Esophagus muscularis mucosa (tissue), 4 donors: ENCODE measurements at places on chromosomes 2 and 18.

DNA sequence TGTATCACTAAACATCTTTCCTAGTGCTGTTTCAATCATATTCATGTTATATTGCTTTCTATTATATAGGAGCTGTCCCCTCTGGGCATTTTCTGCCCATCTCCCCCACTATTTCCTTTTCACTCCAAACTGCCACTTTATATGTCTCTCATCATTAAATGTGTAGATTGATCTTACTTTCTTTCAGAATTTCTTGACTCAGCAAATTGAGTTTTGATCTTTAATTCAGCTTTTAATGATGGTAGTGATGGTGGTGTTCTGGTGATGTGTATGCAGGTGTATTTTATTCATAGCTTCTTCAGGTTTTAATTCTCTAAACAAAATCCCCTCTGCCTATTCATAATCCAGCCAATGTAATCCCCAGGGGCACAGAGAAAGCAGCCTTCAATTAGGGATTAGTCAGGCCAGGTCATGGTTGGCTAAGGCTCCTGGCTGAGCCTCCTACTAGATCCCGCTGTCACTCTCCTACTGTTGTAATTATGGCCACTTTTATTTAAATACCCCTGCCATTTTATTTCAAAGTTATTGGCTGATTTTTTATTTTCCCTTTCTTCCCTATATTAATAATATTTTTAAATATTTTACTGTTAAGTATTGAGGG is 325.4 kb downstream of the SPAG16 start:
- H3K27me3 ChIP-seq = no peaks in the 10 kb centered on the region
- no peaks in the 10 kb centered on the region for H3K4me1 ChIP-seq
- no peaks in the 10 kb centered on the region for H3K36me3 ChIP-seq
- H3K4me3 ChIP-seq = no peak overlapping the region
- no peak for DNase-seq

- H3K36me3 ChIP-seq = no peaks in the 10 kb centered on the region
- DNase-seq = no peak
- H3K27me3 ChIP-seq = no peaks in the 10 kb centered on the region
- H3K4me1 ChIP-seq = no peaks in the 10 kb centered on the region
Observed at GRCh38 chr2:138846216-138846821, 66.1 kb upstream of the NXPH2 start.

- H3K4me3 ChIP-seq = no peak overlapping the region
- DNase-seq = no peak
- no peaks in the 10 kb centered on the region for H3K27me3 ChIP-seq
Observed at GRCh38 chr2:109341355-109342255, 212.6 kb downstream of the SH3RF3 start.

DNA sequence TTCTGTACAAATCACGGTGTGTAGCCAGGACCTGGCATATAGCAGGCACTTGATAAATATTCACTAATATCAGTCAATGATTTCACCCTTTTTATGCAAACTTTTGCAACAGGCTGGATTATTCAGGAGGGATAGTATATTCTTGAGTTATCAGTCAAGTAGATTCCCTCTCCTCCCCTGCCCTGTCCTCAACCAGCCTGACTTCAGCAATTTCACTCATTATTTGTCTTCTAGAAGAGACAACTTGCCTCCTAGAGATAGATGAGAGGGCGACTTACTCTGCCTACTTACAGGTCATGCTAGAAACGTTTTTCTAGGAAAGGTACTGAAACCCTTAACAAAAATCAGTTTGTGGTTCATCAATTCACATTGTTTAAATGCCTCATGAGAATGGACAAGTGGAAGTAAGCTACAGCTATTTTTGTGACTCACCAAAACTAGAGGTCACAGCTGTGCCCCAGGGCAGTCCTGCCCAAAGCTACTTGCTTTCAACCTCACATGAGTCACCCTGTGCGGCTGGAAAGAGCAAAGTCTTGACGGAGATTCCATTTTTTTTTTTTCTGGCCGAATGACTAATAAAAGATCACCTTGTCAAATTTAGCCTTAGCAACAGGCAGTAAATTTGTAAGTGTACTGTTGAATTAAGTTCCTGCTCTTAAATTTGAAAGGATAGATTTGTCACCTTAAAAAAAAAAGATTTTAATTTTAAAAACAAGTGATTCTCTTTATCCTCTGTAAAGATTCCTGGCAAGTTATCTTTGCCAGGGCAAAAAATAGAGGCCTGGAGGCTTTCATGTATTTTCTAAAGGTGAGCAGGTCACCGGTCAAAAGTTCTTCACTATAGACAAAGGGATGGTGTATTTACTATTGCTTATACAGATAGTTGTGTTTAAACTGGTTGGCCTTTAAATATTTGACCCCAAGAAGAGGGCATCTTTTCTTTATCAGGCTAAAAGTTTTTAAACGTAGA is 109.0 kb upstream of the SLC35G4 start:
- peaks cover 3% of the 10 kb centered on the region for H3K4me1 ChIP-seq
- no peak for DNase-seq
- H3K27me3 ChIP-seq = no peaks in the 10 kb centered on the region
- H3K27ac ChIP-seq = no peak overlapping the region
- no peak overlapping the region for H3K4me3 ChIP-seq

DNA sequence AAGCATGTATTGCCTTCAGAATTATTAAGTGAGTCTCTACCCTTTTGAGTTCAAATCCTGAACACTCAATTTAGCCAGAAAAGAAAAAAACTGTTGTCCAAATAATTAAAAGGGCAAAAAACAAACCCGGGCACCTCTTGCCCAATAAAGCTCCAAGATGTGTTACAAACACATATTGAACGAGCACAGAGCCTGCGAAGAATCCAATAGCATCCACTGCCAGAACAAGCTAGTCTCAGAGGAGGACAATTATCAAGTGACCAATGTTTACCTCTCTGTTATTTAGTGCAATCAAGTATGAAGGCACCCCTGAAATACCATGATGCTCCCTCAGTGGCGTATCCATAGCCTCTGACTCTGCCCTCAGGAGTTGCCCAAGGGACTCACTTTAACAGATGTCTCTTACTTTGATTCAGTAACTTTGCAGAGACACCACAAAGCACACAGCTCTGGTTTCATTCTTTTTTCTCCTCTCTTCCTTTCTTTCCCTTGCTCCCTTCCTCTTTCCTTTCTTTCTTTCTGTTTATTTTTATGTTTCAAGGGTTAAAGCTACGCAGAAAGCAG is 93.5 kb upstream of the SPATS2L start:
- H3K27me3 ChIP-seq = no peaks in the 10 kb centered on the region
- H3K4me1 ChIP-seq = no peaks in the 10 kb centered on the region
- no peak overlapping the region for H3K27ac ChIP-seq
- H3K36me3 ChIP-seq = no peaks in the 10 kb centered on the region
- H3K4me3 ChIP-seq = no peak overlapping the region
- DNase-seq = no peak

GRCh38 chr2:84905181-84906107 is at the start of gene TMSB10:
TMSB10 (plus strand) TSS chr2:84905656.
- DNase-seq = peak; percentile 97
- peak within 1 kb of the TSS; percentile 88 for H3K4me3 ChIP-seq
- no peaks in the 10 kb centered on the region for H3K36me3 ChIP-seq
- H3K4me1 ChIP-seq = peaks cover 21% of the 10 kb centered on the region
- H3K27ac ChIP-seq = peak within 1 kb of the TSS; percentile 95
- no peaks in the 10 kb centered on the region for H3K27me3 ChIP-seq

- H3K27ac ChIP-seq = no peak overlapping the region
- peaks cover 5% of the 10 kb centered on the region for H3K4me1 ChIP-seq
- H3K36me3 ChIP-seq = no peaks in the 10 kb centered on the region
- H3K4me3 ChIP-seq = no peak overlapping the region
Observed at GRCh38 chr2:198055716-198056115, 251.3 kb downstream of the PLCL1 start.

- H3K4me1 ChIP-seq = peaks cover 15% of the 10 kb centered on the region
- H3K27ac ChIP-seq = peak overlapping the region; percentile 71
- H3K27me3 ChIP-seq = no peaks in the 10 kb centered on the region
- H3K36me3 ChIP-seq = no peaks in the 10 kb centered on the region
Observed at GRCh38 chr2:70095720-70096670, 8.7 kb downstream of the PCBP1 start.

- H3K4me3 ChIP-seq = no peak overlapping the region
- H3K36me3 ChIP-seq = no peaks in the 10 kb centered on the region
- no peak for DNase-seq
- no peaks in the 10 kb centered on the region for H3K27me3 ChIP-seq
- no peaks in the 10 kb centered on the region for H3K4me1 ChIP-seq
- H3K27ac ChIP-seq = no peak overlapping the region
Observed at GRCh38 chr2:180763263-180763989, 217.0 kb upstream of the UBE2E3 start.

DNA sequence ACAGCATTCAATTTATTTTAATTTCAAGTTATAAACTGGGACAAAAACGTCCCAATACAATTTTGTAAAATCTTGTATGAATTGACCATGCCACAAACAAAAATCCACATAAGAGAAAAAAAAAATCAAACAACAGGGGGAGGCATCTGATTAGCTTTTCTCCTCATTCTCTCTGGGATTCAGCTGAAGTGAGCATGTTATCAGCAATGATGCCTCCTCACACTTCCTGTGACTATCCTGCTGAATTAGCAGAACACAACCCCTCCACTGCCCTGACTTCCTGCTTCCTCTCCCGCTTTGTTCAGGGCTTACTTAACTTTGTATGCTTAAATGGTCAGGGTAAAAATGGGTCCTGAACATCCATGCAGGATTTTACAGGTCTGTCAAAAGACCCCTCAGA is 132.2 kb upstream of the ITGB6 start:
- H3K27me3 ChIP-seq = no peaks in the 10 kb centered on the region
- H3K4me3 ChIP-seq = no peak overlapping the region
- no peak for DNase-seq
- no peak overlapping the region for H3K27ac ChIP-seq
- H3K4me1 ChIP-seq = peaks cover 96% of the 10 kb centered on the region

DNA sequence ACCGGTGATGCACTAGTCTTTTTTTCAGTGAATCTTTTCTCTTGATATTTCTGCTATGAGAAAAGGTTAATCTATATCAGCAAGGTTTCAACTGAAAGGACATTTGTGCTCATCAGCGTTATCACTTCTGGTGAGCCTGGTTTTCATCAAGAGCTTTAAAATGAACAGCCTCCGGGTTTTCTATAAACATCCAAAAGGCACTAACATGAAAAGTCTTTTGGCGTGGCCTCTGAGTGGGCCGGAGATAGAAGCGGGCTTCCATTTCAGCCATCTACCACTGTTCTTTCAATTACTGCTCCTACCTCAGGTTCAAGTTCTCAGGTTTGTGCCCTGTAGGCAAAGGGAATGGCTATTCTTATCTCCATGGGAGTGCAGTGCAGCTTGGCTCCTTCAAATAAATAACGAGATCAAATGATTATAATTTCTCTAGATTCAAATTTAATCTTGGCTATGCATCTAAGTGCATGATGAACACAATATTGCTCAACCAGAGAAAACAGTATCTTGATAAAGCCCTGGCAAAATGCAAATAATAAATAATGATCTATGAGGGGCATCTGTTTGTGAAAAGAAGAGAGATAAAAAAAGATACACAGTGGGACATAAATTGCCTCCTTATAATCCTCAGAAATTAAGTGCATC is 314.8 kb downstream of the CDH2 start:
- no peaks in the 10 kb centered on the region for H3K27me3 ChIP-seq
- no peaks in the 10 kb centered on the region for H3K36me3 ChIP-seq
- no peak for DNase-seq
- H3K27ac ChIP-seq = no peak overlapping the region
- no peaks in the 10 kb centered on the region for H3K4me1 ChIP-seq
- H3K4me3 ChIP-seq = no peak overlapping the region

GRCh38 chr18:74239567-74239966 is 52.2 kb downstream of the CYB5A start:
- H3K27ac ChIP-seq = no peak overlapping the region
- H3K4me1 ChIP-seq = peaks cover 11% of the 10 kb centered on the region
- no peaks in the 10 kb centered on the region for H3K27me3 ChIP-seq
- no peaks in the 10 kb centered on the region for H3K36me3 ChIP-seq
- H3K4me3 ChIP-seq = no peak overlapping the region
- DNase-seq = no peak

GRCh38 chr2:174076040-174076439 is 110.9 kb upstream of the SP3 start:
- no peaks in the 10 kb centered on the region for H3K27me3 ChIP-seq
- no peaks in the 10 kb centered on the region for H3K4me1 ChIP-seq
- no peak for DNase-seq
- no peak overlapping the region for H3K4me3 ChIP-seq
- no peak overlapping the region for H3K27ac ChIP-seq

GRCh38 chr2:177078855-177079254 is 133.7 kb upstream of the HNRNPA3 start:
- no peak for DNase-seq
- no peak overlapping the region for H3K4me3 ChIP-seq
- no peaks in the 10 kb centered on the region for H3K36me3 ChIP-seq
- H3K27ac ChIP-seq = no peak overlapping the region

- no peak overlapping the region for H3K4me3 ChIP-seq
- no peak overlapping the region for H3K27ac ChIP-seq
- H3K4me1 ChIP-seq = no peaks in the 10 kb centered on the region
- H3K27me3 ChIP-seq = no peaks in the 10 kb centered on the region
Observed at GRCh38 chr18:49276680-49277079, 183.8 kb downstream of the DYM start.

GRCh38 chr18:28176948-28177827 is at the start of gene CDH2:
CDH2 (minus strand) TSS chr18:28177130; CDS start chr18:28177022, 108 bp downstream.
- no peak for DNase-seq
- H3K27ac ChIP-seq = peak within 1 kb of the TSS; percentile 77
- no peaks in the 10 kb centered on the region for H3K27me3 ChIP-seq
- peaks cover 3% of the 10 kb centered on the region for H3K36me3 ChIP-seq

GRCh38 chr18:59884351-59884750 is 15.4 kb upstream of the PMAIP1 start:
- H3K4me3 ChIP-seq = no peak overlapping the region
- H3K4me1 ChIP-seq = peaks cover 14% of the 10 kb centered on the region
- H3K27me3 ChIP-seq = no peaks in the 10 kb centered on the region
- H3K27ac ChIP-seq = no peak overlapping the region

- peaks cover 7% of the 10 kb centered on the region for H3K4me1 ChIP-seq
- H3K4me3 ChIP-seq = no peak overlapping the region
- H3K36me3 ChIP-seq = no peaks in the 10 kb centered on the region
- no peak overlapping the region for H3K27ac ChIP-seq
- no peaks in the 10 kb centered on the region for H3K27me3 ChIP-seq
Observed at GRCh38 chr2:120862201-120863060, 126.8 kb downstream of the GLI2 start.

- DNase-seq = no peak
- H3K4me1 ChIP-seq = no peaks in the 10 kb centered on the region
- no peak overlapping the region for H3K4me3 ChIP-seq
- no peak overlapping the region for H3K27ac ChIP-seq
- H3K27me3 ChIP-seq = no peaks in the 10 kb centered on the region
Observed at GRCh38 chr2:178101321-178102079, 10.7 kb upstream of the RBM45 start.

- DNase-seq = peak; percentile 39
- H3K4me3 ChIP-seq = no peak overlapping the region
Observed at GRCh38 chr2:221816566-221816965, 244.5 kb upstream of the EPHA4 start.

DNA sequence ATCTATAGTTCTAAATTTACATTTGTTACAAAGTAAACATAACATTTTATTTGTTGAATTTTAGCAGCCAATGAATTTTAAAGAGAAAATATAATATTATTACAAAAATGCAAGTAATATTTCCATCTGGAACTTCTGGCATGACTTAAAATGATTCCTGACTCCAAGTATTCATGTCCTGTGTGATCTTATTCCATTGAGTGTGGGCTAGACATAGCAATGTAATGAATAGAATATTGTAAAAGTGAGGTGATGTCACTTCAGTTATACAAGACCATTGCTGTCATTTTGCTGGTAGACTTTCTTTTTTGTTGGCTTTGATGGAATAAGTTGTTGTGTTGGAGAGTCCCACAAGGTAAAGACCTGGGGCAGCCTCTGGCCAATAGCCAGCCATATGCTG is 912.2 kb upstream of the PIK3C3 start:
- DNase-seq = no peak
- no peaks in the 10 kb centered on the region for H3K4me1 ChIP-seq
- no peaks in the 10 kb centered on the region for H3K27me3 ChIP-seq
- H3K36me3 ChIP-seq = no peaks in the 10 kb centered on the region
